ENCODE measurements at places on chromosomes 5 and 9.

- no peak for DNase-seq
These were observed 161.3 kb downstream of the CCDC192 start for GRCh38 chr5:127864511-127864910.

DNA sequence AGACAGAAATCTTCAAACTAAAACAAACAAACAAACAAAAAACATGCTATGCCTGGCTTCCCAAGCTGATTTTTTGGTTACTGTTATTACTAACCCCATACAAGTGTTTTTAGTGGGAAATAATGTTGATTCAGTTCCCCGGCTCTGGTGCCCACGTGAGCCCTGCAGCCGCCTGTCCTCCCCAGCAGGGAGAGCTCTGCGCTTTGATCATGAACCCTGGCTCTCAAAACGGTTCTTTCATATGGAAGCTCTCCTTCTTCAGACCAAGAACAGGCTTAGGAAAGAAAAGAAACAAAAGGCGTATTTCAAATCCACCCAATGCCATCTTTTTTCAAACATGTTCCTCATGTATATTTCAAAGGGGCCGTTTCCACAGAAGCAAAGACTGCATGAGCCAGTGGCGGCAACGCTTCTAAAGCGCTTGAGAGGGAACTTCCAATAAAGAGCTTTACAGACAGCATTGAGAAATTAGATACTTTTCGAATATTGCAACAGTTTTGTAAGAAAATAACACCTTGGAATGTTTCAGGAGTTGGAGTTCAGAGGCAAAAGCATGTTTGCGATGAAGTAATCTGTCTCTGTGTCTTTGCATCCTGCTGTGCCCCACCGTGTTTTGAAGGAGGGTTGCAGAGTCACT is 74.8 kb downstream of the ICE1 start:
- no peak for DNase-seq

- DNase-seq, result no peak
These were observed 2.2 kb downstream of the SPOCK1 start for GRCh38 chr5:137496919-137497318.

- no peak for DNase-seq
These were observed 132.5 kb downstream of the SEMA6A start for GRCh38 chr5:116442095-116442534.

DNA sequence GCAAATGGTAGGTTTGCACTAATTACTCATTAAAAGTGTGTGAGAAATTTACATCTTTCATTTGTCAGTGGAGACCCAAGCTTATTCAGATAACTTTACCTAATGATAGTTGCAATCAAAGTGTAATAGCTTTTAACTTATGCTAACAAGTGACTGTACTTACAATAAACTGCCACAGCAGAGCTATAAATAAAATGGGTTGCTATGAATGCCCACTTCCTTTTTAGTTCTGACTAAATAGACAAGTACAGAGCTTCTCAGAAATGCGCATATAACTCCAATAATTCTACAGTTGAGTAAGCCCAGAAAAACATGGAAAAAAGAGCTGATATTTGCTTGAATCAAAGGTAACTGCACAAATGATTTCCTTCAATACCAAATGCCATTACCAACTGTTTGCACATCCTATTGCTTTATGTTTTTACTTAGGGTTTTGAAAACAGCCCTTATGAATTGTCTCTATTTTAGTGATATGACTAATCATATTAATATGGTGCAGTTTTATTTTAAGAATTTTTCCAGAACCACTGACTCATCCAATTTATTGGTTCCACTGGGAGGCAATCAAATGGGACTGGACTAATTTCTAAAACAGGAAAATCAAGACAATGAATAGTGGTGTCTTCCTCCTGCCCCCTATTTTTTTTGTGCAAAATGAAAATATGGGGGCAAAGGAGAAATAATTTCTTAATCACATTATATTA is 84.1 kb downstream of the PPP2R2B start:
- DNase-seq, result no peak

DNA sequence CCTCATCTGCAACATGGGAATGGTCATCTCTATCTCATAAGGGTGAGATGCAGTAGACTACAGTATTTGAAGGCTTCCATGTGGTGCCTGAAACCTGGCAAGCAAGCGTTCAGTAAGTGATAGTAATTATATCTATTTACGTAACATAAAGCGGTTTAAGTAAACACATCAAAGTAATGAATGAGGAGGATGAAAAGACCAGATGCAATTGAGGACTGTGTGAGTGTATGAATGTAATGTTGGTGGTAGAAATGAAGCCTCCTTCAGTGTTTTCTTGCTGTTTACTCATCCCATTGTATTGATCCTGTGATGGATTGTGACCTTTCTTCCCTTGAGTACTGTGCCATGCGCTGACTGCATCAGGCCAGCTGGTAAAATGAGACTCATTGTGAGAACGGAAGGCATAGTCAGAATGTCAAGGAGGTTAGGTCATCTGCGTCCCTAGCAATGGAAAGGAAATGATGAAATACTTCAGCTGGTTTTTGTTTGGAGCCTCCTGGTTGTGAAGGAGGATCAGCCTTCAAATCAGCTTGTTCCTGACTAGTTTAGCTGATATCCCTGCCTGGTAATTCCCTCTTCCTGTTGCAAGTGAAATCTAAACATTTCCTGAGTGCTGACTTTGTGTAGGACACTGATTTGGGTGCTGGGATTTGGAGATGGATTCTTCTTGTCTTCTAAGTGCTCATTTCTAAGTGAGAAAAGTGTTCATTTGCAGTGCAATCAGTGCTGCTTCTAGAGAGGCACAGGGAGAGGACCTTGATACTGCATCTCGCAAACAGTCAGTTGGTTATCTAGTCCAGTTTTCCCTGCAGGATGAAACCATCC is 35.6 kb downstream of the TNFSF8 start:
- no peak for DNase-seq

DNA sequence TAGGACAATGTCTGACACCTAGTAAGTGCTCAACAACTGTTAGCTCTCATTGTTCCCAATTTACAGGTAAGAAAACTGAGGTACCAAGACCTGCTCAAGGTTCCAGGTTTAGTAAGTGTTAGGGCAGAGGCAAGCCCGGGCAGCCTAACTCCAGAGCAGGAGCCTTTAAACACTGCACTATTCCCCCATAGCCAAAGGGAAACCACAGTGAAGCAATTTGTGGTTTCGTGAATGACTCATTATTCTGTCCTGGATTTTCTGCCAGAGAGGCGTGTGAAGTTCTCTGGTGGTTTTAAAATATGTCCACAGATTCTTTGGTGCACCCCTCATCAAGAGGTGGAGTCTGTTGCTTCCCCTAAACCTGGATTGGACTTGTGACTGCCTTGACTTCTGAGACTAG is 1.0 kb upstream of the MCC start:
- DNase-seq, result peak; percentile 94

- no peak for DNase-seq
These were observed 13.1 kb downstream of the PALM2AKAP2 start for GRCh38 chr9:109792951-109793546.

DNA sequence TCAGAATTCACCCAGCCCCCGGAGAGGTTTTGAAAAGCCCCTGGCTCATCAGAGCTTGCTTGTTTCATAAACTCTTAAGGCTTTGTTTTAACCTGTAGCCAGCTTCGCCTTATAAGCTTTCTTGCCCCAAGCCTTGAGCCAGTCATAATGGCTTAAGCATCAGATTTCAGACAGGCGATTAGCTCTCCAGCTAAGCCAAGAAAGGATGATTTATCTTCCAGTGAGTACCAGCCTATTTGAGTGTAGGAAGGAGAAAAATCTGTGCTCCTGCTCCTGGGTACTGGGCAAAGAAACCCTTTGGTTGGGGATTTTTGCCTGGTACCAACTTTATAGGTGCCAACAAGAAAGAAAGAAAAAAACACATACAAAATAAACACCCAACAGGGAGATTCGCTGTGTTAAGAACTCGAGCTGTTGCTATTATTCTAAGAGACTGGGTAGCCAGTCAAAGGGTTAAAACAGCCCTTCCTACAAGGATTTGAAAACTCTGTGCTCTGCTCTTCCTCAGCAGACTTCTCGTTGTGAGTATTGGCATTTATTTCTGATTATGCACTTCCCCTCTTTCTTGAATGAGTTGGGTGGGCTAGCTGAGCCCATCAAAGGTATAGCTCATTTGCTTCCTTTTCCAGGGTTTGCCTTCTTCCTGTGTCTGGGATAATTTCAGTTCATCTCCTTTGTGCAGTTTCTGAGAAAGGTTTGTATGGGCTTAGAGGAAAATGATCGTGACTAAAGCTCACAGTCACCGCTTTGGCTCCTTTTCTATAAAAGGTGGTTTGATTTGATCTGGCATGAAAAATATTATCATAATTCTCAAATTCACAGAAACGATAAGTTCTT is 157.2 kb upstream of the DMRT1 start:
- no peak for DNase-seq

- DNase-seq, result no peak
These were observed 137.3 kb downstream of the LHFPL2 start for GRCh38 chr5:78511121-78511906.

DNA sequence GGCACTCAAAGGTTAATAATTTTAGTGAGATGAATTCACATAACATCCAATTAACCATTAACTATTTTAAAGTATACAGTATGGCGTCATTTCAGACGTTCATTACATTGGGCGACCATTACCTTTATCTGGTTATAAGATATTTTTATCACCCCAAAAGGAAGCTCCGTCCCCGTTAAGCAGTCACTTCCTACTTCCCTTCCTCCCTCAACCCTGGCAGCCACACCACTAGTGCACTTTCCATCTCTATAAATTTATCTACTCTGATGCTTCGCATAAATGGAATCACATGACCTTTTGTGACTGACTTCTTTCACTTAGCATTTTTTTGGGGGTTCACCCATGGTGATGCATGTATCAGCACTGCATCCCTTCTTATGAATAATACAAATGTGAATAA is 168.3 kb upstream of the PUM3 start:
- DNase-seq, result no peak

DNA sequence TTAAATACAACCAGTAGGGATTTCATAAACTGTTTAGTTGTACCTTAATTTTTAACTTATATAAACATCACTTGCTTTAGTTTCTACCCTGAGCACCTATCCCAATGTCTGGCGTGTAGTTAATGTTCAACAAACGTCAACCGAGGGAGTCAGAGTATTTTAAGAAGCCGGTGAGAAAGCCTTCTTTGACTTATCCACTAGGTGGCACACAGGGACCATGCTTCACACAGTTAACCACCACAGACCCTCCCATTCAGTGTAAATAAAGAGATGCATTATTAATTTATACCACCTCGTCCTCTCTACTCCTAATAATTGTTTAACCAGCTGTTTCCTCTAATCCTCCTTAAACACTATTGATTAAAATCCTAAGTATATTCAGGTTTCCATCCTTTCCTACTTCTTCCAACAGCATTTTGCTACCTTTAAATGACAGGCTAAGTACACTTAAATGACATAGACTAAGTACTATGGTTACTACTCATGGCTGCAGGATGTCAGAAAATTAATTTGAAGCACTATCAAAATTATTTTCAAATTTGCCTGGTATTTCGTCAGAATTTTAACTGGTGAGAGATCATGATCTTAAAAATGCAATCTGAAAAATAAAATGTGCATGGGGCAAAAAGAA is 2.3 kb downstream of the HAPLN1 start:
- DNase-seq, result no peak

GRCh38 chr5:155750101-155750500 is 576.9 kb upstream of the SGCD start:
- DNase-seq, result no peak

GRCh38 chr5:144467792-144468191 is 297.1 kb downstream of the KCTD16 start:
- no peak for DNase-seq

DNA sequence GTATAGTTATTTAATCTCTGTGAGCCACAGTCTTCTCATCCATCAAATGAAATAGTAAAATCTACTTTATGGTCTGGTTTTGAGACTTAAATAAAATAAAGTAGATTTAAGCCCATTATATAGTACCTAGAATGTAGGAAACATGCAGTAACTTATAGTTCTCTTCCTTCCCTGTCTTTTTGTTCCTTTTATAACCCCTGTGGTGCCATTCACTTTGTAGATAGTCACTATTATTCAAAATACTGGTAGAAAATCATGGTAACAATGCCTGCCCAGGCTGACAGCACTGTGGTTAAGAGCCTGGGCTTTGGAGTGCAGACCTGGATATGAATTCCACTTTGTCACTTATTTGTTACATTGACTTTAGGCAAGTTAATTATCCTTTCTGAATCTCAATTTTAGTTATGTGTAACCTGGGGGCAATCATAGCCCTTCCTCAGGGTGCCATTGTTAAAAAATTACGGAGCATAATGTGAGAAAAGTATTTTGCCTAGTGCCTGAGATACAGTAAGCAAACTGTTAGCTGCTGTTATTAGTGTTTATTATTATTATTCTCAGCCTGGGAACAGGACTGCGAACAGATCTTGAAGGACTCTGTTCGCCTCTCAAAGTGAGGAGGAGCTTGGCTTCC is 100.4 kb downstream of the RALGPS1 start:
- DNase-seq, result no peak

DNA sequence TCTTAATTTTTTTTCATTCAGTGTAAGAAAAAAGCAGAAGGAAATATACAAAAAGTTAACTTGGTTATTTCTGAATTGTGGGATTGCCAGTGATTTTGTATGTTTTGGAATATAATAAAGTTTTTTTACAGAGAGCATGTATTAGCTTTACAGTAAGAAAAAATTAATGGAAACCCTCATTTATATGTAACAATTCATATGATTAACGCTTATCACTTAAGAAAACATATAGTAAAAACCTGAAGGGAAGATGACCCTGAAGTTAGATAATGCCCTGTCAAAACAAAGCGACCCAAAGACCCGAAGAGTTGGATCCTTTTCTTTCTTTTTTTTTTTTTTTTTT is 52.4 kb downstream of the EHMT1 start:
- no peak for DNase-seq

DNA sequence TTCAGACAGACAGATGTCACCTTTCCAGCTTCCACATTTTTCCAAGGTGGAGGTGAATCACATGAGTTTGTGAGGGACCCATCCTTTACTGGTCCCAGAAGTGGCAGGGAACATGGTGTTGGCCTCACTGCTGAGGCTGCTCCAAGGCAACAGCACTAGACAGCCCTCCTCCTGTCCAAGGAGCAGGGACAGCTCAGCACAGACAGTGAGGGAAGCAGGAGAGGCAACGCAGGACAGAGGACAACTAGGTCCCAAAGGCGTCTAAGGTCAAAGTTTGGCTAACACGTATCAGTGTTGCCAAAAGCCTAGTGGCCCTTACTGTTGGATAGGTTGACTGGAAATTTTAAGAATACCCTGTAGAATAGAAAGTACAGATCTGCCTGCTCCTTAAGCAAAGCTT is 251.7 kb upstream of the PANK3 start:
- DNase-seq, result no peak

GRCh38 chr5:80865551-80865950 is 94.6 kb upstream of the RASGRF2 start:
- no peak for DNase-seq
